AG09309 (cell line): ENCODE measurements at places on chromosomes 6 and 20.

DNA sequence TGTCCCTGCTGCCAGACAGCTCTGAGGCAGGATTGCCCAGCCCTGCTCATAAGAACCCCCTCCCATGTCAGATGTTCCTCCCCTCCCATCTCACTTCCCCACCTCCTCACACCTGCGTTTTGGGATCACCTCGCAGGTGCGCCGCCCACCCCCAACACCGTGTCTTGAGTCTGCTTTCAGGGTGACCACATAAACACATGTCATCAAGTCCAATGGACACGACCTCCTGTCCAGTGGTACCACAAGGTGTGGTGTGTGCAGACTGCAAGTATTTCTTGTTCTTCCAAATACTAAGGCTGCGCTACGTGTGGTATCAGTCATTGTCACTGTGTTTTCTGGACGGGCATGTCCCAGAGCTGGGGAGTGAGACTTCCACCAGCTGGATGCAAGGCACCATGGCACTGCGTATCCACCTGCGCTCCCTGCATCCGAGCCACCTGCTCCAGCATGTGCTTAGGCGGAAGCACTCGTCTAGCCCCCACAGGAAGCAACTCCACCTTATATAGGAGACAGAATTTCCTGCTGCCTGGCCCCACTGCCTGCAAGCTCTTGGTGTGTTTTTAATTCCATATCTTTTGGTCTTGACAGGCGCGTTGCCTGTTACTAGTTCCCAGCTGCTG is 119.7 kb upstream of the NXT1 start:
- DNase-seq = no peak

DNA sequence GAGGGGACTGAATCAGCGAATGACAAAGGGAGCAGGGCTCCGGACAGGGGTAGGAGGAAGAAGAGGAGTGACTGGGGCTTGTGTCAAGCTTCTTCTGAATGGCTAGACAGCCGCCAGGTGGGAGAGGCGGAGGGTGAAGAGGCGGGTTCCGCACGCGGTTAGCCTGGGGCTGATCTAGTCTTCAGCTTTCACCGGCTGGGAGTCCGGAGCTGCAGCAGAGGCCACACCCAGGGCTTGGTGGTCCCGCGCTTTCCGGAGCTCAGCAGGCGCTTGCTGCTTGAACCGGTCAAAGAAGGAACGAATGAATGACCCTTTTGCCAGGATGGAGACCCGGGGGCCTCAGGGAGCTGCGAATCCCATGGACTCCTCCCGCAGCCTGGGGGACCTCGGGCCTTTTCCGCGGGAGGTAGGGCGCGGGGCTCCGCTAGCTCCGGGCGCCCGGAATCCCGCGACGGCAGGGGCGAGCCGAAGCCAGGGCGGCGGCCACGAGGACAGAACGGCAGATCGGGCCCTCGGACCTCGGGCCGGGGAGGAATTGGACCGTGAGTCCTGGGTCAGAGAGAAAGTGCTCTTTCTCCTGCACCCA is at the start of gene C6orf141:
Gene C6orf141 (plus strand): TSS at position 177 of the 586 bp plus-strand sequence. CDS start 125 bp downstream, at position 302.
- no peak for DNase-seq

DNA sequence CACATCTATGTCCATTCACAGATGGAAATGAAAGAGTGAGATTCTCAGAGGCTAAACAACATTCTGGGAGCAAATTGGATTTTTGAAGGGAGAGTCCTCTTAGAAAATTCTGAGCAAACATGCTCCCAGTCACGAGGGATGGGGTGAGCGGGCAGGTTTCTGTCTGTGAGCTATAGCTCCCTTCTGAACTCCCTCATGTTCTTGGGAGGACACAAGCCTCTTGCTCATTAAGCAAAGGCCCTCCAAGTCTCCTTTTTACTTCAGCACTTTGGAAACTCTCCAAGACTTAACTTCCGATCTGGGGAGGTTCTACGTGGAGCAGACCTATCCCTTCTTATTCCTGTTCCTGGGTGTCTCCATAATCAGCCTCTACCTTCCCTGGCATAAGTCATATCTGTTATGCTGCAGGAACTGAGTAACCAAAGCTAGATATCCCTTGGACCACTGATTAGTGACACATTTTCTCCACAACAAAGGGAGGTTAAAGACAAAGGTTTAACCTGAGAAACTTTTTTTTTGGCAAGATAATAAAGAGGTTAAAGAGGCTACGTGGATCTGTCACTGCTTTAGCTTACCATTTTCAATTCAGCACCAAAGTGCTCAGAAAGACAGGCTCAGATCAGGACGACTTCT is 33.0 kb upstream of the SMIM29 start:
- no peak for DNase-seq

- DNase-seq = no peak
Observed at GRCh38 chr6:122392564-122393350, 6.7 kb upstream of the HSF2 start.

DNA sequence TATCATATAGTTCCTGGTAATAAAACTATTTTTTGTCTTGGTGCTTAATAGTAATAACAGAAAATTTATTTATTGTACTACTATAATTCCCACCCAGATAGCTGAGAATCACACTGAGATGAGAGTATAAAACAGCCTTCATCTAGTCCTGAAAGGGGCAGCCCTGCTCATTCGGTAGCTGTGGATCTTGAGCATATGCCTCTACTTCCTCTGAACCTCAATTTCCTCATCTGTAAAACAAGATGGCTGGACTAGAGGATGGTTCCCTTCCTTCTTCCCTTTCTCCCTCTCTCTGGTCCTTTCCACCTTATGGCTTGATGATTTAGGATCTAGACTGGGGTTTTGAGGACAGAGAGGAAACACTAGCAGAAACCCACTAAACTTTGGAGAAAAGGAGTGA is 15.0 kb downstream of the FKBP5 start:
- DNase-seq = no peak

DNA sequence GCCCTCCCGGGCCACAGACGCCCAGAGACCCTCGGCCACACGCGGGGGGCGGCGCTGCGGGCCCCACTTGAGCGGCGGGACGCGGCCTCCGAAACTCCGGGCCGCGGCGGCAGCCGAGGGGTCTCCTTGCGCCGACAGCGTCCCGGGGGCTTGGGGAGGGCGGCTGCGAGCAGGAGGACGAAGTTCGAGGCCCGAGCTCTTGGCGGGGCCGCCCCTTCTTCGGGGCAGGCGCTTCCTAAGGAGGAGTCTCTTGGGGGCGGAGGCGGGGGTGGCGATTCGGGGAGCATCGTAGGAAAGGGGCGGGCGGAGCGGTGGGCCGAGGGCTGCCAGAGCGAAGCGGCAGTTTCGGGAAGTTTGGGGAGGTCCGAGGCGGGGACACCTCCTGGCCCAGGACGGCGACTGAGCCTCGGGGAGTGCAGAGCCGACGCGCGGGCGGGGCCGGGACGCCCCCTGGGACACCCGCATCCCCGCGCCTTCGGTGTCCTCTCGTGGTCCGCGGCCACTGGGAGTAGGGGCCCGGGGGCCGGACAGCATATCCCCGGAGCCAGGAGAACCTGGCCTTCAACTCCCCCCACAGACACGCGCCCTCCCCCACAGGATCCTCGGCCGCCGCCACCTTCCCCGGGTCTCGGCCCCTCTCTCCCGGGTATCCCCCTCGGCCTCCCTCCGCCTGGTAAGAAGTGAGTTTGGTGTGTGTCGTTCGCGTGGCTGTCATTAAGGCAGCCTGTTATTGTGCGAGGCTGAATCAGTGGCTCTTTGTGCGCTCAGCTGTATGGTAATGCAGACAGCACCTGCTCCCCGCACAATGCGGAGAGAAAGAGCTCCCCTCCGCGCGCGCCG is 613 bp upstream of the DLL1 start:
- no peak for DNase-seq

DNA sequence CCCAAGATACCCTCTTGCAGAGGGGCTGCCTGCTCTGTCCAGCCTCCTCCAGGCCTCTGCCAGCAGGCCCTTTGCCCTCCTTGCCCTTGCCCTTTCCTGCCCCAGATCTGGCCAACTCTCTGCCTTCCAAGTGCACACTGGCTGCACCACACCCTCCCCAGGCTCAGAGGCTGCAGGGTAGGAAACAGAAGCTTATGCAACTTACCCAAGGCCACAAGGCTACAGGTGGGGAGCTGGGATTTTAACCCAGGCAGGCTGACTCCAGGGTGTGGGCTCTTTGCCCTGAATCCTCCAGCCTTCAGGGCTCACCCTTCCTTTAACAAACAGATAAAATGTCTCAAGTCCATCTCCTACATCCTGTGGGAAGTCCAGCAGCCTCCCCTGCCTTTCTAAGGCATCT is 14.5 kb upstream of the TRAF3IP2 start:
- DNase-seq = no peak

DNA sequence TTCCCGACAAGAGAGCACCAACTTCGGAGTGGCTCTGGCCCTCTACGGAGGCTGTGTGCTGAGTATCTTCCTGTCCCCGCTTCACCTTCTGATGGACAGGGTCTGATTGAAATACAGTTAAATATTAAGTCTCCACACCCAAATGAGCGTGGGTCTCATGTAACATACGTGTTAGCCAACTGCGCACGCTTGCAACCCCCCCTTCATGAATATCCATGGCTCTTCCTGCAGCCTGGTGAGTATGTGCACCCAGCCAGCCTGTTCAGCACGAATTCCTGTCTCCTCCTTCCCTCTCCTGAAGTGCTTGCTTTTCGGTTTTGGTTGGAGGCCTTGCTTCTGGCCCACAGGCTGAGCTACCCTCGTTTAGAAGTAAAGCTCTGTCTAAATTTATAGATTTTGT is 102.9 kb upstream of the FRMD1 start:
- no peak for DNase-seq

GRCh38 chr6:46290421-46291274 is 119.9 kb upstream of the ENPP5 start:
- DNase-seq = no peak

DNA sequence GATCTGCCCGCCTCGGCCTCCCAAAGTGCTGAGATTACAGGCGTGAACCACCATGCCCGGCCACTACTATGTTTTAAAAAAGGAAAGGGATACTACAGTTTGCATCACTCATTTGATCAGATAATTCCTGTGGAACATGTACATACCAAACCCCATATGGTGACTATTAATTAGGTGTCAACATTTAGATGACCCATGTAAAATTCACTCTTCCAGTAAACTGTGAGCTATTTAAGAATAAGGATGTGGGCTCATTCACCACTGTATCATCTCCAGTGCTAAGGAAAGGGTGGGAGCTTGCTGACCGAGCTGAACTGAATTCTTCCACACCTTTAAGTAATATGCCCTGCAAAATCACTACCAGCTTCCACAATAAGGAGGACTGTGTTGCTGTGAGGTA is 127.5 kb downstream of the BTBD9 start:
- no peak for DNase-seq

DNA sequence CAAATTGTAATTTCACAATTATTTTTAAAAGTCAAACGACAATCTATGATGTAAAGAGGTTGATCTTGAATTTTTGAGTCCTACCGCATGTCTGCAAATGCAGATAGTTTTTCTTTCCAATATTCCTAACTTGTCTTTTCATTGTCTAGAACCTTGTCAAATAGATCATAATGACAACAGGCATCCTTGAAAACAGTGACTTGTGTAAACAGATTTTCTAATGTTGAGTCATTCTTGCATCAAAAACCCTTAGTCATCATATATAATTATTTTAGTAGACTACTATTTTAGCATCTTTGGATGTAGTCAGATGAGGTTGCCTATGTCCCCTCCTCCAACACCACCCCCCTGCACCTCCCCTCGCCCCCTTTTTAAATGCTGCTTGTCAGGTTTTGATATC is 43.8 kb downstream of the BMP6 start:
- DNase-seq = no peak

GRCh38 chr6:152338335-152339125 is 298.6 kb downstream of the SYNE1 start:
- no peak for DNase-seq

GRCh38 chr6:25130518-25130917 is 148.7 kb upstream of the CARMIL1 start:
- DNase-seq = no peak

DNA sequence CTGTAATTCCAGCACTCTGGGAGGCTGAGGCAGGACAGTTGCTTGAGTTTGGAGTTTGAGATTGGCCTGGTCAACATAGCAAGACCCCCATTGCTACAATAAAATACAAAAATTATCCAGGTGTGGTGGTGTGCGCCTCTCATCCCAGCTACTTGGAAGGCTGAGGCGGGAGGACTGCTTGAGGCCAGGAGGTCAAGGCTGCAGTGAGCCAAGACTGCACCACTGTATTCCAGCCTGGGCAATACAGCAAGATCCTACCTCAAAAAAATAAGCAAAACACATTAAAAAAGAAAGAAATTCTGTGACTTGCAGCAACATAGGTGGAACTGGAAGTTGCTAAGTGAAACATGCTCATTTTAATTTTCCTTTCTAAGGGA is 106.0 kb upstream of the NFATC2 start:
- DNase-seq = no peak

- no peak for DNase-seq
Observed at GRCh38 chr20:21006611-21007010, 99.5 kb downstream of the LINC00237 start.

GRCh38 chr6:52603000-52603795 is 26.3 kb upstream of the TRAM2 start:
- no peak for DNase-seq

DNA sequence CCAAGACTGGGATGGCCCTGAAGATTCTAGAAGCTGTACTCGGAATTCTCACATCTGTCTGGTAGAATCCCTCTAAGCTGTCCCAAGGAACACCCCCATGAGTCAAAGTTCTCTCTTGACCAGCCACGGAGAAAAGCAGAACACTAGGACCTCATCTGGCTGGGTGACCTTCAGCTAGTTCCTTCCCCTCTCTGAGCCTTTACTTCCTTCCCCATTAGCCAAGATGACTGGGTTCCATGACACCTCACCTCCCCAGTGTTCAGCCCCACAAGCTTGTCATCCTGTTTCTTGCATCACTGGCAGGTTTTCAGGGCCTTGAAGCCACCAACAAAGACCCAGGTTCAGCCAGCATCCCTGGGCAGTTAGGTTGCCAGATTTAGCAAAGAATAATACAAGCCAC is 47.8 kb downstream of the MAFB start:
- DNase-seq = no peak

DNA sequence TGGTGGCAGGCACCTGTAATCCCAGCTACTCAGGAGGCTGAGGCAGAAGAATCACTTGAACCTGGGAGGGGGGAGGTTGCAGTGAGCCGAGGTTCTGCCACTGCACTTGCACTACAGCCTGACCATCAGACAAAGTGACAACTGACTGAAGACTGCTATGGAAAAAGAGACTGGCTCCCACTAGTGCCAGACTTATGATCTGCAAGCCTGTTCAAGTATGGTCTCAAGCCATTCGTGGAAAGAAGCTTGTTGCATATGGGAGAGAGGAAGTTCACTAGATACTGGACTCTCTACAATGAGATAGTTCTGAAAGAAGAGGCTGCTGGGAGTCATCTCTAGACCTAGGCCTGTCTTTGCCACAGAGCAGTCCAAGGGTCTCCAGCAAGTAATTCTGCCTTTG is 26.7 kb downstream of the MDN1 start:
- peak; percentile 1 for DNase-seq

- DNase-seq = no peak
Observed at GRCh38 chr6:30200551-30201281, 12.5 kb downstream of the TRIM26 start.

DNA sequence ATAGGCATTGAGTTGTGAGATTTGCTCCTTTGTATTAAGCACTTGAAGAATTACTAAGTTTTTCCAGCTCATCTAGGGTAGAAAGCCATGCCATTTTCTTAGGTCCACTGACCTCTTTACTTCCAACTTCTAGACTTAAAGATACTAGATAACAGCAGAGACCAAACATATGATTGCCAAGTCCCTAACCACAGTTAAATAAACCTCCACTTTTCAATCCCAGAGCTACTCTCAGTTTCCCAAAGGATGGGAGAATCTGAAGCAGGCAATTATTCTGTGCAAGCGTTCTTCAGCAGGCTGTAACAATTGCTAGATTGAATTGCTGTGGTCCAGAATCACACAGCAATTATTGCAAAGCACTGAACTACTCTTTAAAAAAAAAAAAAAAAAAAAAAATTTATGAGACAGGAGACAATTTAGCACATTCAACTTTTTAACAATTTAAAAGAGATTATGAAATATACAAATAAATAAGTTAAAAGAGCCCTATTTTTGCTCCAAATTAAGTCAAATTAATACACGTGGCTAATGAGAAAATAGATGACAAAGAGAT is 104.0 kb upstream of the PRSS16 start:
- DNase-seq = no peak
